Aorta (tissue), 5 donors: ENCODE measurements at places on chromosomes 4 and X. TPM values are rescaled to one million over a fixed set of nuclear protein-coding genes. Genes with fewer than 3 reads are reported as not detected.

GRCh38 chr4:106868381-106869035, 167.6 kb downstream of the DKK2 start:
- no peak for DNase-seq

- DNase-seq = no peak
These were observed 329.1 kb downstream of the PPARGC1A start for GRCh38 chr4:23560748-23561147.

- no peak for DNase-seq
These were observed 253.3 kb downstream of the EVC2 start for GRCh38 chr4:5455003-5455585.

DNA sequence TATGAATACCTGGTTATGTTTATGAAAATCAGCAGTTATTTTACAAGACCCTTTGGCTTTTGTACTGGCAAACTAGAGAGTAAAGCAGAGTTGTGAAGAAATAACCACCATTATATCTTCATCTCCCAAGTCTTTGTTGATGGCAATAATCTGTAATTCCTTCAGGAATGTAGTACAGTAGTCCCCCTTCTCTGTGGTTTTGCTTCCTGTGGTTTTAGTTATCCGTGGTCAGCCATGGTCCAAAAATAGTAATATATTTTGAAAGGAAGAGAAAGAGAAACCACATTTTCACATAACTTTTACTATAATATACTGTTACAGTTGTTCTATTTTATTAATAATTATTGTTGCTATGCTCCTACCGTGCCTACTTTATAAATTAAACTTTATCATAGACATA, 27.8 kb downstream of the BANK1 start:
- no peak for DNase-seq

The SNCA gene
- 11.2 TPM for total RNA-seq

The PPP4R3C gene
- not detected for total RNA-seq

GRCh38 chr4:8585721-8586212, 5.6 kb downstream of the GPR78 start:
- DNase-seq = no peak

The SPANXC gene
- not detected for total RNA-seq

The C4orf17 gene
- total RNA-seq = not detected

The SMARCA5 gene
- 43.3 TPM for total RNA-seq

The ELF4 gene
- 14.5 TPM for total RNA-seq

GRCh38 chr4:106063009-106063408, 167.7 kb downstream of the NPNT start:
- no peak for DNase-seq

DNA sequence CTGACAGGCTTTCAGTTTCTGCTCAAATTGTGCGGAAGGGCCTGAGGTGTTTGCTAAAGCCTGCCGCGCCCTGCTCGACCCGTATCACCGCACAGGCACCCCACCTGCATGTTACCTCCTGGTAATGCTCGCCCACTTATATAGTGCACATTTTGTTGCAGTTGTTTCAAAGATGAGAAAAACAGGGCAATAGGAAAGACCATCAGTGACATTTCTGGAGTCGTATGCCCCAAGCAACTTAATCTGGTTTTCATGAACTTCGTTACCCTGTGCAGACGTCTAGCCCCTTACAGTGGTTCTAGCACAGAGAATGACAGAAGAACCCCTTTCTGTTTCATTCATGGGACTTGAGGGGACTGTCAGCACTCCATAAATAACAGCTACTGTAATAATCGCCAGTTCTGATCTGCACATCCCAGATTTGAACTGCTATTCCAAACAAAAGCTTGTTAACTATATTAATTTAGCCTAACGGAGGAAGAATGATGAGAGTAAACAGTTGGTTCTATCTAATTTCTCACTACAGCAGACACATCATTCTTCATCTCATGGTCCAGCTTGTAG, 940 bp upstream of the DCTD start:
- no peak for DNase-seq

DNA sequence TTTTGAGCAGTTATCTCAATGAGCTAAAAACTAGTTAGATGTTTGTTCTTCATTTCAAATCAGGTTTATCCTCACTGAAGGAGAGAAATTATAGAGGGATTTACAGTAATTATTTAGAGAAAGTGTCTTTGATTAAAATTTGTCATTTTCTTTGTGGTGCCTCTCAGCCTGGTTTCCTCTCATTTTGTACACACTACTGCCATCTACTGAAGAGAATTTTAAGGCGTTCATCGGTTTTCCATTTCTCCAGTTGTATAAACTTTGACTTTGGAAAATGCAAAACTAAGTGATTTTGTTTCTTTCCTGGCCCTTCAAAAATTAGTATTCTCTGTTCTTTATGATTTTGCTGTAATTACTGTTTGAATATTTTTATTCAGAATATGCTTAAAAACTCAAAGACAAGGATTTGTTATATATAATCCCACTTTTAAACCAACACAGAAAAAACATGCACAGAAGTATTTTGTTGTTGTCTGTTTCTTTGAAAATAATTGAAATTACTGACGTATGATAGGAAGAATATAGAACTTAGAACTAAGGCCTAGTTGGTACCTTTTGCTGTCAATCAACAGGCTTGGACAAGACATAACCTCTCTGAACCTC, 34.4 kb upstream of the ANXA3 start:
- no peak for DNase-seq

The HSFX3 gene
- not detected for total RNA-seq

GRCh38 chr4:69718396-69719271, 41.8 kb downstream of the SULT1B1 start:
- DNase-seq = no peak

The ATP1B4 gene
- total RNA-seq = not detected

The SOWAHD gene
- total RNA-seq = 0.45 TPM

GRCh38 chr4:185546335-185546734, 11.0 kb upstream of the PDLIM3 start:
- no peak for DNase-seq

The FRMD7 gene
- 0.18 TPM for total RNA-seq

DNA sequence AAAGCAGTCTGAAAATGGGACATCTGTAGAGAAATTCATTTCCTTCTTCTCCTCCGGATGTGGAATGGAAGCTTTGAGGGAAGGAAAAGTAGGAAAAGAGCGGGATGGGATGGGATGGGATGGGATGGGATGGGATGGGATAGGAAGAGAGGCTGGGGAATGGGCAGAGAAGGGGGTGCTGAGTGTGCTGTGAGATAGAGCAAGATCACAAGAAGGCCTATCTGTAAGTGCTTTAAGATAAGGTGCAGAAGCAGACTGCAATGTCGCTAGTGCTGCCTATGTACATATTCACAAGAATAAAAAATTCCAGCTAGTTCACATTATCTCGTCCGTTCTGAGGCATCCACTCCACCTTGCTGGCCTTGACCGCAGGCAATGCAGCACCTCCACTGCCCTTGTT, 86.2 kb downstream of the IRF2 start:
- no peak for DNase-seq

DNA sequence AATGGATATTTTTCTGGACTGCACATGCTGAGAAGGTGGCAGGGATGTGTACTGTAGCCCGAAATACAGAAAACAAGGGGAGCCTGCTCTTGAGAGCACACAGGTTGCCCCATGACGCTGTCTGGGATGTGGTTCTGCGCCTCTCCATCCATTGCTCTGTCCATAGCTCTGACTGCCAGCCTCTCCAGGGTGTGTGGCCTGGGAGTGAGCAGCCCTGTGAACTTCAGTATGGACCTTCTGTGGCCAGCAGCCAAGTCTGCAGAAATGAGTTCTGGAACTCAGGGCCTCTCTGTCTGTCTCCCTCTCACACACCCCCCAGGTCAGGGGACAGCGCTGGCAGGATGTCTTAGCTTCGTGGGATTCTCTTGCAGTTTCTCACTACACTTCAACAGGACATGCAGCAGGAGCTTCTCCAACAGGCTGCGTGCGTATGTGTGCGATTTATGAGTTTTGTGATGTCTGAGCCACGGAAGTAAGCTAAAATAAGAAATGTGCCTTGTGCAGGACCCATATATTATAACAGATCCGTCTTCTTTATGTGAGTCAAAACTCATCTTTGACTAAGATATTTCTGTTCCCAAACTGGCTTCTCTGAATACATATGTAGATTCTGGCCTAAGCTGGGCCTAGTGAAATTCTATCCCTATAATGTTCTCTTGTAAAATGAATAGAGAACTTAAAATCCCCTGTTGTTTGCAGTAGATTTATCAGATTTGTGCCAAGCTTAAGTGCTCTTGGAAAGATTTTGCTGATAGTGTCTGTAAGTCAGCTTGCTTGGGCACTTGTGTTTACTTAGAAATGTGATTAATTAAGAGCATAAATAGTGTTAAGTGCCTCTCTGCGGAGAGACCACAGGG, 40.0 kb downstream of the PROM1 start:
- DNase-seq = no peak

DNA sequence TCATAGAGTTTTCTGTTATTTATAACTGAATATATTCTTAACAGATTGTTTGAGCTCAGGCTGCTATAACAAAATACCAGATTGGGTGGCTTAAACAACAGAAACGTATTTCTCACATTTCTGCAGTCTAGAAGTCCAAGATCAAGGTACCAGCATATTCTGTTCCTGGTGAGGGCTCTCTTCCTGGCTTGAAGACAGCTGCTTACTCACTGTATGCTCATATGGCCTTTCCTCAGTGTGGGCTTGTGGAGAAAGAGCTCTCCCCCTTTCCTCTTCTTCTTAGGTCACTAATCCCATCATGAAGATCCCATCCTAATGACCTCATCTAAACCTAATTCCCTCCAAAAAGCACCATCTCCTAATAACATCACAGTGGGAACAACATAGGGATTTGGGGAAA, 117.8 kb downstream of the RASGEF1B start:
- no peak for DNase-seq

- DNase-seq = no peak
These were observed 2522.1 kb downstream of the ARAP2 start for GRCh38 chr4:33722254-33722653.

DNA sequence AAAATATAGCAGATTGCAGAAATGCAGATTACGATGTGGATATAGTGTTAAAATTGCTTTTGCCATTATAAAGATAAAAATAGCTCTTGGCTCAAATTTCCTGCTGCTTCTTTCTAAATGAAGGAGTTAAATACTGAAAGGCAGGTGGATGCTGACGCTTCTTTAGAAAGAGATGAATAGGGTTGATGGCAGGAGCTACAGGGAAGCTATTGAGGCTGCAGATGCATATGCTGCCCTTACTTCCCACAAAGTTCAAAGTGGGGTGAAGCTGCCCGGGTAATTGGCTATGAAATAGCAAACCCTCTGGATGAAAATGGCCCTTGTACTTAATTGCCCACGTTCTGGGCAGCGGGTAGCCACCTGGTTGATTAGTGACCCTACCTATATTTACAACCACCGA, 379.5 kb downstream of the ZIC3 start:
- no peak for DNase-seq

- no peak for DNase-seq
These were observed 67.7 kb downstream of the MID1IP1 start for GRCh38 chrX:38868941-38869401.

DNA sequence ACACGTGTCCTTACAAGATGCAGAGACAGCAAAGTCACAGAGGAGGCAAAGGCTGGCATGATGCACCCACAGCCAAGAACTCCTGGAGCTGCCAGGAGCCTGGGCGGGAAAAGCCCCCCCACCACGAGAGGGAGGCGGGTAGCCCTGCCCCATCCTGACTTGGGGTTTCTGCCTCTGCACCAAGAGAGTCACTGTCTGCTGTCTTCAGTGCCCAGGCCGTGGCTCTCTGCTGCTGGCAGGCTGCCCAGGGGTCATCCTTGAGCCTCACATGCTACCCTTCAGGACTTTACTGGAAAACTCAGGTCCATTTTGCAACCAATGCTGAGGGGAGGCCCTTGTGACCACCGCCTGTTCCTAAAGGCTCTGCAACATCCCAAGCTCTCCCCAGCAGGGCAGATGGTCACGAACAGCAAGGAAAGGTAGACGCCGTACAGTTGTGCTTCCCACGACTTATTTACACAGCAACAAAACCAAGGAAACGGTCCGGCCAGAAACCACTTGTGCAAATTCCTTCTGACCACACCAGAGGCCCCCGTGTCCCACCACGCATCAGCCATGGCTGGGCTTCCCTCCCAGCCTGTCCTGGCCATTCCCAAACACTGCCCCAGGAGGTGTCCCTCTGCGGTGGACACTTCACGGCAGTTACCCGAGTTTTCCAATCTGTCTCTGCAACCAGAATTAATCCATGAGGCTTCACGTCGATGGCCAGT, 56.9 kb downstream of the ACOX3 start:
- DNase-seq = no peak

The GAGE1 gene
- total RNA-seq = not detected

The METAP1 gene
- total RNA-seq = 61.4 TPM

DNA sequence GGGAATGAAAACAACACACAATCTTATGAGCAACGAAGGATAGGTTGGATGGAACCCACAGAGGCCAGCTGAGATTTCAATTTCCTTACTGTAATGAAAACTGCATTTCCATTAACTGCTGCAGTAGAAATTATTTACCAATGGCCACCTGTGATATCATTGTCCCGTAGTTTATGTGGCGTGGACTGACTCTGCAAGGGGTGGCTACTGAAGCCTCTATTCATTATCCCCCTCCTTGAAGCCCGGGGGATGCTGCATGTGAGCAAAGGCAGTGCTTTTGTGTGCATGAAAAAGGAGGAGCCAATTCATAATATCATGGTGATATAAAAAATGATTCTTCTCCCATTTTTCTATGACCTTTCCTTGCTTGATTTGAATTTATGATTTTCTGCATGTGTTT, 207.8 kb downstream of the PTTG2 start:
- DNase-seq = no peak

- no peak for DNase-seq
These were observed 127.9 kb upstream of the DMD start for GRCh38 chrX:33339219-33339618.

DNA sequence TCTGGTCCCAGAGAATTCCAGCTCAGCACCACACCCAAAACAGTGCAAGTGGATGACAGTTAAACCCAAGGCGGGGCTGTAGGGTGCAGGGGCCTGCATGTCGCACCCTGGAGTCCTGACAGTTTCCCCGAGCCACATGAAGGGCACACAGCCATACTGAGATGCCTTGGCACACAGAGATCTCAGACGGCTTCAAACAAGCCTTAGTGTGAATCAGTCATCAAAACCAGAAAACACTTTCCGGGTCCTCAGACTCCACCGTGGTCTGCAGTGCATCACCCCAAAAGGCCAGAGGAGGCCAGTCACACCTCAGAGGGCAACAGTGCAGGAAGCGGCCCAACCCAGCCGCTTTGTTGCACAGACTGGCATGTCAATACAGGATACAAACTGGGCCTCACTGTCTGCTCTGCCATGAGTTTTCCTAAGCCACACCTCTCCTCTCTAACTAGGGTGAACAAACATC, 64.6 kb upstream of the ENPP6 start:
- DNase-seq = no peak

The FHIP1A gene
- 2.8 TPM for total RNA-seq

DNA sequence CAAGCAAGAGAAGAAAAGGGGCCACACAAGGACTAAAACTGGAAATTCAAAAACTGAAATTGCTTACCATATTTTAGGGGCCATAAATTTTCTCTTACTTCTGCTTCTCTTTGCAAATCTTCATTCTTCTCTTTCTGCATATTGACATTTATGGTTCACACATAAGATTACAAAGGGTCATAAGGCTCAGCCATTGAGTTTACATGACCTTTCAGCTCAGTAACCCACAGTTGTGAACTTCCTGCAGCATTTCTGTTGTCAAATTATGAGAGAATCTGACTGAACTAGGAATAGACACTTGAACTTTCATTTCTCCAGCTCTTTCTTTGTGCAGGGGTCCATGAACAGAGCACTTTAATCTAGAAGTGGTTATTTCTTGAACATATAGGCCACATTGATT, 434.8 kb upstream of the CT83 start:
- DNase-seq = no peak

The BEX4 gene
- 39.6 TPM for total RNA-seq
